ENCODE measurements at places on chromosomes 5 and 9.

GRCh38 chr9:81079055-81079454, 610.3 kb downstream of the TLE1 start:
- no peak for DNase-seq

DNA sequence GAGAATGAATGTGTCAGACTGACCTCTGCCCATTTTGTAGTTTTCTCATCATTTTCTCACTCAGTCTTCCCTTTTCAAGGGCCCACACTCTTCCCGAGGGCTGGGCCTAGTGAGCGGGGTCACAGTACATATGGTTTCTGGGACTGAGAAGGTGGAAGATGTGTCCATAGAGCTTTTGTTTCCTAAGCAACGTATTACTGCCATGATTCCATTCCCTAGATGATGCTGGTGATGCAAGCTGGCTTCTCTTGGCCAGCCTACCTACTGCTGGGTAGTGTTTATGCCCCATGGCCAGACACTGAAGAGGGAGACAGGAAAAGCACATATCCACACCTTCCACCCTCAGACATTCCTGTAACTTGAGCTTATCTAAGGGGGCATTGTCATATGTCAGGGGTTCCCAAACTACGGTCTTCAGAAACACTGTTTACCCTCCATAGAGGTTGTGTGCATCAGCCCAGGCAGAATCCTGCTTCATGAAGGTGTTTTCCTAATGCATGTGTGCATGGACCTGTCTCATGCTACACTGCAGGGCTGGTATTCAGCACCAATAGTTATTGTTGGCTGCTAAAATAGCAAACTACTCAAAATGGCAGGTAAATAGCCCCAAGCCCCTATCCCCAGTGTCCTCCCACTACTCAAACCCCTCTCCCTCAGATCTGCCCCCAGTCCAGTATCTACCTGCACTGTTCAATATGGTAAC, 9.5 kb downstream of the IRF1 start:
- DNase-seq: no peak

DNA sequence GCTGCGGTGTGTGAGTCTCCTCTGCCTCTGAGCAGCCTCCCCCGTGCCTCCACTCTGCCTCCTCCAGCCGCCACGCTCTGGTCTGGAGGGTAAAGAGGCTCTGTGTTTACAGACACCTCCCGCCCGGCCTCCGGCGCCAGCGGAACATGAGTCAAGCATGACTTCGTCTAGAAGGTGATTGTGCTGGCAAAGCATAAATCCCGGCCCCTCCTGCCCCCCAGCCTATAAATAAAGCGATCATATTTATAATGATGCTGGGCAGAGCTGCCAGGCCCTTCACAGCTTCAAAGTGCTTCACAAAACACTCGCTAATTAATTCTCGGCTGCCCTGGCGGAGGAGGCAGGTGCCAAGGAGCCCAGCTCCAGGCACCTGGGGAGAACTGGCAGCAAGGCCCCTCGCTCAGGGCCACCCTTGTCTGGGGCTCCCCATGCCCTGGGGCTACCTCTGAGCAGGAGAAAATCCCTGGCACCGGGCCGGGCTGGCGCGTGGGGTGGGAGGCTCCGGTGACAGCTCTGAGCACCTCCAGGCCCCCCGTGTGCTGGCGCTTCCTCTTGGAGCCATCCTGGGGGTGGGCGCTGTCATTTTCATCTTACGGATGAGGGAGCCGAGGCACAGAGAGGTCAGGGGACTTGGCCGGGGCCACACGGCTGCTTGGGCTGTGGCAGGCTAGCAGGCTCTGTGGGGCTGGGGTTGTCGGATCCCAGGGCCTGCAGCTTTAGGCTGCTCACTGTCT, 87.8 kb downstream of the RXRA start:
- DNase-seq: peak; percentile 85

DNA sequence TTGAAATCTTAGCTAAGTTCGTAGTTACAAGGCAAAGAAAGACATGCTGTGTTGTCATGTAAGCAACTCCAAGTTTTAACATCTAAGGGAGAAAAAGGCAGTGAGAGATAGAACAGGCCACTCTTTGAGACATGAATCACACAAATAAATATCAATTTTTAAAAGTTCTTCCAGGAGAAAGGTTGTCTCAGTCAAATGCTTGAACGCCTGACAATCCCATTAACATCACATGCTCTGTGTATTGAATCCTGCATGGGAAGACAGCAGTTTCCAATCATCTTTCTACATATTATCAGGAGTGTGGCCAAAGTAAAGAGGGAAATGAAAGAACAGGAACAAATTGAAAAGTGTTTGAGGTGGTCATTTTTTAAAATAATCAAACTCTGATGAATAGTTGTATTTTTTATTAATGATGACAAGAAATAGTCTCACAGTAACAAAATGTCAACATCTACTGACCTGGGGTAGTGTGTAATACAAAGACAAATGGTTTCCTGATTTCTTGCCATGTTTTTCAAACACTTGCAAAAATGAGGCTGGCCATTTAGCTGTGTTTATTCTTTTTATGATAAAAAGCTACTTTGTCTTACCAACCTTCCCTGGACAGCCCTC, 6.4 kb upstream of the C6 start:
- no peak for DNase-seq

- DNase-seq: no peak
Measured at GRCh38 chr5:81016116-81016515, 56.0 kb downstream of the RASGRF2 start.

GRCh38 chr5:65830856-65831255, 95.5 kb upstream of the ERBIN start:
- no peak for DNase-seq

- no peak for DNase-seq
Measured at GRCh38 chr5:154084062-154084639, 45.4 kb downstream of the MFAP3 start.

GRCh38 chr9:21801683-21802417, 586 bp upstream of the MTAP start:
- DNase-seq: peak; percentile 90

GRCh38 chr9:98374385-98375051, 119.1 kb upstream of the TBC1D2 start:
- peak; percentile 30 for DNase-seq

- no peak for DNase-seq
Measured at GRCh38 chr9:108543251-108543778, 312.5 kb downstream of the ACTL7B start.

- DNase-seq: no peak
Measured at GRCh38 chr5:147398860-147399259, 111.0 kb downstream of the DPYSL3 start.

GRCh38 chr9:18263377-18263776, 210.6 kb upstream of the ADAMTSL1 start:
- DNase-seq: no peak

DNA sequence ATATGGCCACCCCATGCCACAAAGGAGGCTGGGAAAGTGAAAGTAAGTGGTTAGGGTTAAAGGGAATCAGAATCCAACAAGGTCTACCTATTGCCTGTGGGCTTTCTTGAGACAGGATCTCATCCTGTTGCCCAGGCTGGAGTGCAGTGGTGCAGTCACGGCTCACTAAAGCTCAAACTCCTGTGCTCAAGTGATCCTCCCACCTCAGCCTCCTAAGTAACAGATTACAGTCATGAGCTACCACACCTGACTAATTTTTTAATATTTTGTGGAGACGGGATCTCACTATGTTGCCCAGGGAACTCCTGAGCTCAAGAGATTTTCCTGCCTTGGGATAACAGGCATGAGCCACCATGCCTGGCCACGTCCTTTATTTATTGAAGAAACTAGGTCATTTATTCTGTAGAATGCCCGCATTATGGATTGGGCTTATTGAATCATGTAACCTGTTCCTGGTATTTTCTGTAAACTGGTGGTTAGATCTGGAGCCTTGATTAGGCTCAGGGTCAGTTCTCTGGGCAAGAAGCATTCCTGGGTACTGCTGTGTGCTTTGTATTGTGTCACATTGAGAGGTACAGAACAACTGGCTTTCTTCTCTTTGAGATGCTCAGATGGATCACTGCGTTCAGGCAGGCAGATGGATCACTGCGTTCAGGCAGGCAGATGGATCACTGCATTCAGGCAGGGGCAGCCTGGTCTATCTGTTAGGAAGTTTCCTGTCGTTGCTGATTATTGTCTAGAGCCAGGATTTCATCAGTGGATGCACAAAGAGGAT, 41.6 kb downstream of the ERGIC1 start:
- no peak for DNase-seq

DNA sequence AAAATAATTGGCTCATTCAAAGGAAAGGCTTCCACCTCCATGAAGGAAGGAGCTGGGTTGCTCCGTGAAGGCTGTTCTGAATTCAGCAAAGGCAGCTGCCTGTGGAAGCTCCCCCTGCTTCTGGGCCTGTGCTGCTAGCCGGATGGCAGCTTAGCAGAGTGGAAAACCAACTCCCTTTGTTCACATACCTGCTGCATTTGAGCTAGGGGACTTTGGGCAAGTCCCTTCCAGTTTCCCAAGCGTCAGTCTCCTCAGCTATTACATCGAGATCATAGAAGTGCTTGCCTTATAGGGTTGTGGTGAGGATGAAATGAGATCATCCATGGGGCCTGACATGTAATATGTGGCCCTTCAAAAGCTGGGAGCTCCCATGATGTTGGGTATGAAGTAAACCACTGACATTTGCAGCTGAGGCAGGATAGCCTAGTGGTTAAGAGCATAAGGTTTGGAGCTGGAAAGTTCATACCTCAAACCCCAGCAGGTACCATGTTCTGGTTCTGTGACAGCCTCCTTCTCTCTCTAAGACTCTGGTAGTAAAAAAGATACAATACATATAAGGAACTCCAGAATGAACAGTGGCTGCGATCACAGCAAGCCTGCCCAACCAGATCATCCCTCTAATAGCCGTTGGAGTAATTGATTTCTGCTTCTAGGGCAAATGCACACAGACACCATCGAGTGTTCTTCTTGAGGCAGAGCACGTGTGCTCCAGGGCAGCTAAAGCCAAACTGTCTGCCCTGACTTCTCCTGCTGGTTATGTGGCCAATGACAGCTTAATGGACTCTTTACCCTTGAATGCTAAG, 11.0 kb upstream of the DENND1A start:
- DNase-seq: no peak

DNA sequence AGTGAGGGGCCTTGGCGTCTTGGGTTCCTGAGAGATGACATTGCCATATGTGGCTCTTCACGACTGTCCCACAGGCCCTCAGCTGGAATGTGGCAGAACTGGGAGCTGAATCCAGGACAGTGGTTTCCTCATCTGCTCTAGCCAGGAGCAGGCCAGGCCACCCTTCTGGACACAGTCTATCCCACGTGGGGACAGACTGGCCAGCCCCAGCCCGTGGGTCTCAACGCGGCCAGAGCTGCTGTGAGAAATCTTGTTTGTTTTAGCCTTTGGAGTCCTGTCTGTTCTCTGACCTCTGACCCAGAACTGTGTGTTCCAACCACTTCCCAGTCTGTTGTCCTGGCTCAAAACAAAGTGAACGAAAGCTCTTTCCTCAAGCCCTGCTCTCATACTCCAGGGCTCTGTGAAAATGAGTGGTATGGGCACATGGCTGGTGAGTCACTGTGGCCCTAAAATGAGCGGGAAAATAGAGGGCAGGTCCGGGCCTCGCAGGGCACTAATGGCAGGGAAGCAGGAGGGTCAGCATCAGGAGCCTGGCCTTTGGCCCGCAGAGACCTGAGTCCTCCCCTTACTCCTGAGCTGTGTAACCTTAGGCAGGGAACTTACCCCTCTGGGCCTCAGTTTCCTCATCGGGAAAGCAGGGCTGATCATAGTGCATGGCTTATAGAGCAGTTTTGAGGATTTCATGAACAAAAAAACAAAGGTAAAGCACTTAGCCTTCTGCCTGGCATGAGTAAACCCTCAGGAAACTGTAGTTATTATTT, 34.8 kb upstream of the GLRX start:
- DNase-seq: peak; percentile 63

GRCh38 chr5:178423901-178424809, 166.0 kb downstream of the COL23A1 start:
- no peak for DNase-seq

DNA sequence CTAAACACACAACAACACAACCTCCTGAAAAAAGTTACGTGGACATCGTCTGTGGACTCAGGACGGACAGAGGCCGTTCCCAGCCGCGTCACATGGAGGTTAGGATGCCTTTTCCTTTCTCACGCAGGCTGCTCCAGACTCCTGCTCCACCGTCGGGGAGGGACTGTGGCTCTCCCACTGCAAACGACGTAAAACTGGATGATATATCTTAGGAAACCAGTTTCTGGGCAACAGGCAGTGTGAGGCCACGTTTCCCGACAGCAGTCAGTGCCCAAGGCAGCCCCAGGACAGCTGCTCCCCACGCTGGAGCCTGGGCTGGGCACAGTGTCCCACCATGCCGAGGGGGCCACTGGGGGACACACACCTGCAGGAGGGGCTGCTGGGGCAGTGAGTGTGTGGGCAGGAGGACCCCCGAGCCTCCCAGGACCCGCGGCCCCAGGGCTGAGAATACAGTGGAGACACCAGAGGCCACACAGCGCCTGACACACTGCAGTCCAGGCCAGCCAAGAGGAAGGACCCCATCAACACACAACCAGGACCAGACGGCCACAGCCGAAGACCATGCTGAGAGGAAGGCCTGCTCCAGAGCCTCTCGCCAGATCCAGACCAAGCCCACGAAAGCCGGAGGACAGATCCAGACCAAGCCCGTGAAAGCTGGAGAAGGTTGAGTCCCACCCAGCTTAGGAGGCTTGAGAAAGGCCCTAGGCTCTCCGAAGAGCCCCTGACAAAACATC, 26.2 kb downstream of the EXD3 start:
- no peak for DNase-seq

DNA sequence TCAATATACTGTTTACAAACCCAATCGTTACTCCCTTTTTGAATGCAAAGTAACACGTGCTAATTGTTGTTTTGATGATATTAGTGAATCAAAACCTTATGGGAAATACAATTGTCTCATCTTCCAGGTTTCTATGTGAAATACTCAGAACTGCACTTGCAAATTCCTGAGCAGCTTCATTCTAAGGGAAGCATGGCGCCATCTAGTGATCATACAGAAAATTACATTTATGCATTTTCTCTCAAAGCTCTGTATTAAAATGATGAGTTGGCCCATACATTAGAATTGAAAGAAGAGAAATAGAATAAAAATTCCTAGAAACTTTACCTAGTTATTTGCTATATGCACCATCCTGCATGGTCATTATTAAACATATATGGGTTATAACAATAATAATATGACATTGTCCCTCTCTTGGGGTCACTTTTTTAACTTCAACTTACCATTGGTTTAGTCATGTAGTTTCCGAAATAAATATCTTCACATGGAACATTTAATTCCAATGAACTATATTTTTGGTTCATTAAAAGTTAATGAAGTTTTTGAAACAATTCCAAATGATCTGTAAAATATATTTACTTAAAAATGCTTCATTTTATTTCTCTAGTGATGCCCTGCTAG, 220.0 kb downstream of the PDE4D start:
- DNase-seq: no peak

- DNase-seq: no peak
Measured at GRCh38 chr9:19193029-19193324, 37.5 kb upstream of the DENND4C start.

DNA sequence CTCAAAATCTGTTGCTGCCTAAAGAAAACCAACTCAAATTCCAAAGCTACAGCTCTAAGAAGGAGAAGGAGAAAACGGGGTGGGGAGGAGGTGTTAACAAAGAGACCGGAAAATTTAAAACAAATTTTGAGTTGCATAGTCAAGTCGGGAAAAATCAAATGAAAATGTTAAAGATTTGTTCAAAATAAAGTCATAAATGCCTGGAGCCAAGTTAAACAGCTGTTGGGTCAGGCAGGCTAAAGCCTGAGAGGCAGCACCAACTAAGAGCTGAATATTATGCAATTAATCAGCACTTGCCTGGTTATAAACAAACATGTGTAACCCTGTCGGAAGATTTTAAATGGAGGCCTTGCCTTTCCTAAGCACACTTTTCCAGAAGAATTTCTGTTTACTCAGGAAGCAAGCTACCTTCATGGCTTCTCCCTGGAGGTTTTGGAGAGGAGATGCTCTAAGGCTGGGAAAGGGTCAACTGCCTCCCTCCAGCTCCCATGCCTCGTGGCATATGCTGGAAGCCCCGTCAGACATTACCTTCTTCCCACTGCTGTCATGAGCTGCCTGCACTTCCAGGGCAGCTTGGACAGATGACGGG, 270.5 kb downstream of the DMRT2 start:
- DNase-seq: no peak

Measured in ureter (tissue), 1 donor.